H1 (cell line): ENCODE measurements at places on chromosomes 11 and 22. TPM values are rescaled to one million over a fixed set of nuclear protein-coding genes. Genes with fewer than 3 reads are reported as not detected.

- H3K27ac ChIP-seq: no peak overlapping the region
- no peaks in the 10 kb centered on the region for H3K36me3 ChIP-seq
- H3K4me1 ChIP-seq: peaks cover 2% of the 10 kb centered on the region; the same call in 1 of the 2 replicates
- H3K4me3 ChIP-seq: no peak overlapping the region
- H3K27me3 ChIP-seq: no peaks in the 10 kb centered on the region
- DNase-seq: no peak
These were observed 49.8 kb upstream of the BLID start for GRCh38 chr11:122165607-122166371.

Gene MS4A4A
- not detected in 2 replicates for total RNA-seq

DNA sequence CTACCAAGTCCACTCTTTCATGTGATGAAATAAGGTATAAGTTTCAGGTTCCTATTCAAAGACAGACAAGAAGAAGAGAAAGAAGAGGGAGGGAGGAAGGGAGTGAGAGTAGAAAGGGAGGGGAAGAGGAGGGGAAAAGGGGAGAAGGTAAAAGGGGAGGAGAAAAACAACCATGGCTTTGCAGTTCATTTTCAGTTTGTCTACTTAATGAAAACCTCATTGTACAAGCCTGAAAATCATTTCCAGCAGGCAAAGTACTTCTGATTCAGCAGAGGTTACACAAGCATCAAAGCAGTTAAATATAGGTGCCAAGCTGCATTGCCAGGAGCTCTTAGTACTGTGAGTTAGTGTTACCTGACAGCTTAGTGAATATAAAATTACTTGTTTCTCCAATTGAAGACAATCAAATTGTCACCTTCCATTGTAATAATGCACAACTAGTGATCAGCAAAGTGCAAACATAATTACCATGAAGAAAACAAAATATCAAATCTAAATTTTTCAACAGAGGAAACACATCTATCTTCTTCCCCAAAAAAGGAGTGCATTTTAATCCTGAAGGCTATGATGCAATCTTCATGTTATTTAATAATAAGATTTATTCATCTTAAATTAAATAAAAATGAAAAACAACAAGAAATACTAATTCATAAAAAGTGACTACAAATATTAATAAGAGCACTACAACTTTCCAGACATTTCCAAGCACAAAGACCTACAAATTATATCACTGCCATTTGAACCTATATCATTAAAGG lies 8.2 kb downstream of the SOX6 start:
- no peaks in the 10 kb centered on the region for H3K4me1 ChIP-seq
- H3K27ac ChIP-seq: no peak overlapping the region
- H3K4me3 ChIP-seq: no peak overlapping the region

DNA sequence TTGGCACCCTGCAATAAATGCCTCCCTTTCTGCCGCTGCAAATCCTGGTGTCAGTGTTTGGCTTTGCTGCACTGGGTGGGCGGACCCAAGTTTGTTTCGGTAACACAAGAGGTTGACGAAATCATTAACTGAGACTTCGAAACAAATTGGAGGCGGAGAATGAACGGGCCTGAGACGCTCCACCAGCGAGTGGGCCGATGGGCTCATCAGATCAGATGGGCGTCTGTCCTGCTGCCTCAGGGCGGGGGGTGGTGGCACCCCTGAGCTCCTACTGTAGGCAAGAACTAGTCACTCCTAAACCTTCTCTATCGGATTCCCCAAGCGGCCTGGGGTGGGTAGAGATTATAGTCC lies 918 bp upstream of the CAPN5 start:
- no peak for DNase-seq
- peak overlapping the region; percentile 19 for H3K4me3 ChIP-seq
- H3K27ac ChIP-seq: no peak overlapping the region

Gene MMP7
- total RNA-seq: not detected in 2 replicates

Gene RDX
- total RNA-seq: 100 and 105 TPM in 2 replicates
